ENCODE measurements at places on chromosomes 4 and X.

- DNase-seq = peak; percentile 21
Observed at GRCh38 chr4:138562544-138562991, 320.4 kb upstream of the SLC7A11 start.

DNA sequence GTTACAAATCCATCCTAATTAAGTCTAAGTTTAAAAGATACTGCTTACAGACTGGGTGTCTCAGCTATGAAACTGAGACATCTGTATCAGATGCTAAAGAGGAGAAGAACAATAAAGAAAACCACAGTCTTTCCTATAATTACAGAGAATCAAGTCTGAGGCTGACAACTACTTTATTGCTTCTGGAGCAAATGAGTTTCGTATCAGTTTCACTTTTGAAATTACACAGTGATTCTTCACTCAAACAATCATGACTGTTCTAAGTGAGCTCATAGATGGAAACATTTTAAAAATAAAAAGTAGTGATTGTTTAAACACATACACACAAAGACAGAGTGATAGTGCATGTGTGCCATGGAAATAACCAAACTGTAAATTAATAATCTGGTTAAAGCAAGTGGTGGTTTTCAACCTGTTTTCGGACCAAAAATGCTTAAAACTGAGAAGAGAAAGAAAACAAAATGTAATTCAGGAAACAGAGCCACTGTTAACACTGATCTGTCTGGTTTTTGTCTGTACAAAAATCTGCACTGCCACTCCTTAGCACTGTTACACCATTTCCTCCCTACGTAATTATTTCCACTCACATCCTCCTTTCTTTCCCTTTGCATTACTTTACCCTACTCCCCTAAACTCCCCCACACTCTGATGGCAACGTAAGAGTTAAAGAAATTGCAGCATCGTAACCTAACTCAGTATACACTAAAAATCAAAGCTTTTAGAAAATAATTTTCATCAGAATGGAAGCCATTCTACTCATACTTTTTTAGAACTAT, 12.5 kb downstream of the RFC1 start:
- DNase-seq = peak; percentile 85

DNA sequence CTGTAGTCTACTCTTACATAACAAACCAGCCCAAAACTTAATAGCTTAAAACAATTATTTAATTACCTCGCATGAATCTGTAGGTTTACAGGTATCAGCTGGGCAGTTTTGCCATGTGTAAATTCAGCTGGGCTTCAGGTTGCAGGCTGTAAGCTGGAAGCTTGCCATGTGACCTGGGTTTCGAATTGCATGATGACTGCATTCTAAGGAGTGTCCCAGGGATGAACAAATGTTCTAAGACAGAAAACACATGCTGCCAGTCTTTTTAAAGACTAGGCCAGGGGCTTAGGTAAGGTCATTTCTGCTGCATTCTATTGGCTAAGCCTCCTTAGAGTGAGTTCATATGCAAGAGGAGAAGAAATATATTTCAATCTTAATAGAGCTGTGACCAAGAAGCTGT, 44.8 kb downstream of the GRIA2 start:
- no peak for DNase-seq

GRCh38 chr4:107631560-107631959, 88.5 kb downstream of the PAPSS1 start:
- DNase-seq = no peak

- no peak for DNase-seq
Observed at GRCh38 chrX:13774696-13775095, 40.1 kb downstream of the OFD1 start.

DNA sequence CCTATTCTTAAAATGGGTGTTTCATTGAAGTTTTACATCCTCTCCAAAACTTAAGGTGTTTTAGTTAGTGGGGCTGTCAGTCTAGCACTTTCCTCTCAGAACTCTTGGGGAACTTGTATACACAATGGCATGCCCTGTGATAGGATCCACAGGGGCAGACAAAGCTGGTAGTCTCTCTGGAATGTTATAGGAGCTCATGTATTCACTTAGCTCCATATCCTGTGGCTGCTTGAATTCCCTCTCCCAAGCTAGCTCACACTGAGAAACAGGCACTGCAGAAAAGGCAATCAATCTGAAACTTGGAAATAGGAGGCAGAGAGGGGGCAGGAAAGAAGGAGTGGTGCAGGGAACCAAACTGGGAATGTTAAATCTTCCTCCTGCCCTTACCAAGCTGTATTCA, 26.3 kb upstream of the ARMCX2 start:
- no peak for DNase-seq

- DNase-seq = no peak
Observed at GRCh38 chrX:109714340-109714958, 18.6 kb downstream of the ACSL4 start.

- no peak for DNase-seq
Observed at GRCh38 chr4:31328932-31329331, 608.8 kb downstream of the PCDH7 start.

- DNase-seq = no peak
Observed at GRCh38 chr4:14920759-14921320, 81.4 kb upstream of the CPEB2 start.

DNA sequence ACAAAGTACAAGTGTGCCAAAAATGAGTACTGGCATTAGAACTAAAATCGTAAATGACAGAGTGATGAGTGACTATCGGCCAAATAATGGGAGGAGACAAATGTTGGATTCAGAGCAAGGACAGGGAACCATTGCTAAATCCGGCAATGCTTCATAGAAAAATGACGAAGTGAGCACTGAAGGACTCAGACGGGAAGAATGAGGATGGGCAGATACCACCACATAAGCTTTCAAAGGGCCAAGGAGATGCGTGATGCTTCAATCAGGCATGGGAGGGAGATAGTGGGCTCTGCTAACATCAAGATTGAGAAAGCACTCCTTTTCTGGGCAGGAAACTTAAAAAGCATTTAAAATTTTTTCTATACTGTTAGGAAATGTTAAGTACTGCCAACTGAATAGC, 21.6 kb downstream of the RBBP7 start:
- no peak for DNase-seq

GRCh38 chr4:138692411-138692810, 323.2 kb upstream of the NOCT start:
- no peak for DNase-seq

GRCh38 chr4:120922381-120923206, at the start of gene PRDM5:
PRDM5 (minus strand) TSS chr4:120922726; CDS start chr4:120922608, 118 bp downstream.
- DNase-seq = no peak

Measured in GM12878 (cell line).